Stromal cell of bone marrow (primary cell): ENCODE measurements at places on chromosomes 3 and 15.

DNA sequence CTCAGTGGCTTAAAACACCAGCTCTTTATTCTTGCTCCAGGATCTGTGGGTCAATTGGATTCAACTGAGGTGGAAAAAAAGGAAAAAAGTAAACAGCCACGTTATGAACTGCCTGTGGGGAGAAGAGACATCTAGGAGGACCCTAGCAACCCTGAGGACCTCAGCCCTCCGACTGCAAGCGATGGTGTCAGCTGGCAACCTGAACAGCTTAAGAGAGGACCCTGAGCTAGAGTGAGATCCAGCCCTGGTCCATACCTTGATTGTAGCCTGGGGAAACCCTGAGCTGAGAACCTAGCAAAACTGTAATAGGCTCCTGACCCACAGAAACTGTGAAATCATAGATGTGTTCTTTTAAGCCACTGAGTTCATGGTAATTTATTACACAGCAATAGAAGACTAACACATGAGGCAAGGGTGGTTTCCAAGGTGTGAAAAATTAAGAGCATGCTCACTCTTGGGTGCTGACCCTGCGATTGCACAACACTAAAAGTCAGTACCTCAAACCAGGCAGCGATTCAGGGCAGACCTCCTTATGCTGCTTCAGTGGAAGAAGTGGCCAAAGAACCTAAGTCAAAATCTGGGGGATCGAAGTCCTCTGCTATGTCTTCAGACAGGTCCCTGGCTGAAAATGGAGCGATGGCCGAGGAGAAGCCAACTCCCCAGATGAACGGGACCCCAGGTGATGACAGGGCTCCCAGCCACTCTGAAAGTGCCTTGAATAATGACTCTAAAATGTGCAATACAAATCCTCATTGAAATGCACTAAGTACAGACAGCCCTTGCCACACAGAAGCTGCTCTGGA, 57.7 kb downstream of the GASK1A start:
- no peak for DNase-seq

DNA sequence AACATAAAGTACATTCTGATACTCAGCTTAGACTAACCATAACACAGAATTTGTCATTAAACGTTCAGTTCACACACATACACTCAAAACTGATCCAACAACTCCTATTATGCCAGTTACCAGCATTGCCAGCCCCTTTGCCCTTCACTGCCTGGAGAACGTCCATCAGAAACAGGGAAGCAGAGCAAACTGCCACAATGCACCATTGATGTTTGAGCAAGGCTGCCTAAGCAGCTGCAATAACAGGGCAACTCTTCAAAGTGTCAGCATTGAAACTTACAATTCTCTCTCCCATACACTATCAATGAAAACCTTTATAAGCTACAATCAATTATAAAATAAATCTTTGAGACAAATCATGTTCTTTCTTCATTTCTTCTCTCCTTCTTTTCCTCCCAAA, 85.1 kb downstream of the ZBTB20 start:
- DNase-seq, result no peak

DNA sequence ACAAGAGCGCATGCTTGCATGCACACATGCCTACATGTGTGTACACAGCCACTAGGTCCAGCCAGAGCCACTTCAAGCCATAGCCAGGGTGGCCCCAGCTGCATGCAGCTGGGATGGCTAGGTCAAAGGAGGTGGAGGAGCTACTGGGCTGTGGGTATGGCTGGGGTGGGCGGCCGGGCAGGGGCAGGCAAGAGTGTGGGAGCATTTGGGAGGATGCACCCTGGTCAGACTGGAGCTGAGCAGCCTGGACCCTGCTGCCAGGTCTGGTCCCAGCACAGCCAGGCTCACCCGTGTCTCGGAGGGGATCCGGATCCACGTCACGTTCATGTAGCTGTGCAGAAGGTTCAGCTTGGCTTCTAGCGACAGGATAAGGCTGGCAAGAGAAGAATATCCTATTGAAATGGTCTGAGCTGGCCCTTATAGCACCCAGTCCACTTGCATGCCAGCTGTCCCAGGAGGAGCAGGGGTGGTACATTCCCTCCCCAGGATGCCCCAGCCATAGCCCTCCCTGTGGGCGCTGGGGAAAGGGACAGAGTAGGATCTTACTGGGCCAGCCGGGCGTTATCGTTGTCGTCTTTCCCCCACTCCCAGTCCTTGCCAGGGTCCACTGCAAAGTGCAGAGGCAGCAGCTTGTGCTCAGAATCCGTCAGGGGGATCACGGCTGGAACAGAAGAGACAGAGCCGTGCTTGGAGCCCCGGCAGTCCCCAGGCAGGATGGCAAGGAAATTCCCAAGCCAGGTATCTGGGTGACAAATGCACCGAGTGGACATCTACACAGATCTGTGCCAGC, 160.5 kb downstream of the KLF13 start:
- DNase-seq, result no peak

DNA sequence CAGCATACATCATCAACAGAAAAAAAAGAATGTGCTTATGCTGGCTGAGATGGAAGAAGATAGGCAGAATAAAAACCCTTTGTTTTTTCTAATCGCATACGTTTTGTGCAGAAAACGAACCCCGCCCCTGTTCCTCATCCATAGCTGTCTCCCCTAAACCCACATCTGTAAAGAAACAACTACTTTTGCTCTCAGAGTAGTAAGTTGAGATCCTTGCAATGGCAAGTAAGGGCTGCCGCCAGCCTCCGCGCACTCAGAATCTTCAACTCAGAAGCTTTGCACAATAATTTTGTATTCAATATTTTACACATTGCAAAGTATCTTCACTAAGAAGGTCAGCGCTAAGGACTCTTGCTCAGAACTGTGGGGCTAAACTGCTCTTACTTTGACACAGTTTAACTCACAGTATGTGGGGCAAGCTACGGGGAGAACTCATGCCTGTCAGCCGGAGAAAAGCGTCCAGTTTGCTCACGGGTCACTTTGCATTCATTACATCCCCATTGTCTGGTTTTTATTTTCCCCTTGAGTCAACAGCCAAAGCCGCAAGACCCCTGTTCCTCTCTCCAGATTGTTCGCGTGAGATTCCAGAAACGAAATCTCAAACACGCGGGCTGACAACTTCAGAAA, 1.0 kb downstream of the LYSMD4 start:
- no peak for DNase-seq

GRCh38 chr3:111326144-111326995, 215.6 kb upstream of the CD96 start:
- no peak for DNase-seq
